NCI-H1930 (cell line): ENCODE measurements at places on chromosomes 3 and 15.

DNA sequence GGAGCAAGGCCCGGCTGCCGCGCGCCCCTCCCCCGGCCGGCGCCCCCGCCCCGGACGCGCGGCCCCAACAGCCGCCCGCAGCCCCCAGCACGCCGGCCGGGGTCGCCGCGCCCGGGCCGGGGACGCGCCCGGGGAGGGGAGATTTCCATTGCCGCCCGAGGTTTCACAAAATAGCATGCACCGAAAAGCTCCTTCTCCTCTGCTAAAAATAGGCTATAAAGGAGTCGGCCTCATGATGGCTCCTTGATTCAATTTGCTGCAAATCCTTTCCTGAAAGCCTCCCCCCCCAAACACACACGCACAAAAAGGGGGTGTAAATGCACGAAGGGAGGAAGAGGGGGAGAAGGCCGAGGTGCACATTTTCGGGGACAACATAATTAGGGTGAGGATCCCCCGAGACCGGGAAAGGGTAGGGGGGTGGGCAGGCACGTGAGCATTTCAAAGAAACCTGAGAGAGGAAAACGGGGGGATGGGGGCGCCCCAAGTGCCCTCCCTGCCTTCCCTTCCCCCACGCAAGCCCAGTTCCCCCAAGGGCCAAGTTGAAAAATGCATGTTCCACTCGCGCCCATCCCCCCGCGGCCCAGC lies 734 bp downstream of the TBL1XR1 start:
- DNase-seq: no peak

- no peak for DNase-seq
Measured at GRCh38 chr3:156488767-156489166, 66.2 kb downstream of the SSR3 start.

DNA sequence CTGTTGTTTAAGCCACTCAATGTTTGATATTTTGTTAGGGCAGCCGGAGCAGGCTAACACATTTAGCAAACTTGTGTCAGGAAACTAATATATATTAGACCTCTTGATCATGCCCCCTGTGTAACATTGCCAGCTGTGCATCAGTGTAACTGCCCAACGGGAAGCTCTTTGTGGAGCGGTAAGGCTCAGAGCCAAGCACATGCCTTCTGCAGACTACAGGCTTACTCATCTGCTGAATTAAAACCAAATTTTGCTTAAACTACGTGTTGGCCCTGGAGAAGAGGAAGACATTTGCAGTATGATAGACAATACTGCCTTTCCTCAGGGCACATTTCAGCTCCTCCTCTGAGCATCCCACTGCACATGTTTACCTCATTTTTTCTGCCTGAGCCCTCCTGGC lies 50.5 kb upstream of the KCNMB2 start:
- no peak for DNase-seq

DNA sequence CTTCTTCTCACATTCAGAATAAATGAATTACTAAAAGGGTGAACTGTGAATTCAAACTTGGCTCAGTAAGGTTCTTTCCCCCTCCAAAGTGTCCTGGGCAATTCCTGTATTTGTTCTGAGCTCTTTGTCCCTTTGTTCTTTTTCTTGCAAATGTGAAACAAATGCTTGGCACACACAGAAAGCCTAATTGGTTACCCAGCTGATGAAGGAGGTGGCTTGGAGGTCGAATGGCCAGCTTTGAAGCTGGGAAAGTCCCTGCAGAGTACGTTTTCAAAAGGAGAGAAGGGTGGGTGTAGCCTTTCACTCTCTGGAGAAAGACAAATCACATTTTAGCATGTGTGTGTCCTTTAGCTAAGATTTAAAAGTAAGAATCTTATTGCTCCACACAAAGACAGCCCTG lies 154.4 kb downstream of the PEX5L start:
- no peak for DNase-seq

DNA sequence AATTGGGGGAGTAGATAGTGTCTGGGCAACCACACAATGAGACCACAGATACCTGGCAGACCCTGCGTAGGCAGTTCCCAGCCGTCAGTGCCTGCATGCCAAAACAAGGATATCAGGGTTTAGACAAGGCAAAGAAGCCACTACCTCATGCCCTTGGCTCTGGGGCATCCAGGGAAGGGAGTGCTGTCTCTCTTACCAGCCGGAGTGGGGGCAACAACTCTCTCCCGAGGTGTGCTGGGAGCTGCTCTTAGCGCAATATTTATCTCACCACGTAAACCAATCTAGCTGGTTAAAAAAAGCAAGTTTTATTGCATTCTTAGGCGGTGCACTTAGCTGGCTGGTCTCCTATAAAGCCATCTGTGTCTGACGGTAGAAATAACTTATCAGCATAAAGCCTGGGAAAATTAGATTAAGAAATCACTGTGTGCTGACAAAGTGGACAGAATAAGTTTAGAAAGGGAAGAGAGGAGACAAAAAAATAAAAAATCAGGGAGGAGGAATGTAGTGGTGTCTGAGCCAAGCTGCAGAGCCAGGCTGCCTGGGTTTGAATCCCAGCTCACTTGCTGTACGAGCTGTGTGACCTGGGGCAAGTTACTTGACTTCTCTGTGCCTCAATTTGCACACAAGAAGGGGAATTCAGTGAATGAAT lies 273.2 kb downstream of the PDZRN3 start:
- no peak for DNase-seq

- no peak for DNase-seq
Measured at GRCh38 chr3:108017587-108017986, 73.2 kb downstream of the CD47 start.

- no peak for DNase-seq
Measured at GRCh38 chr3:159178209-159178897, 376.5 kb downstream of the MFSD1 start.

DNA sequence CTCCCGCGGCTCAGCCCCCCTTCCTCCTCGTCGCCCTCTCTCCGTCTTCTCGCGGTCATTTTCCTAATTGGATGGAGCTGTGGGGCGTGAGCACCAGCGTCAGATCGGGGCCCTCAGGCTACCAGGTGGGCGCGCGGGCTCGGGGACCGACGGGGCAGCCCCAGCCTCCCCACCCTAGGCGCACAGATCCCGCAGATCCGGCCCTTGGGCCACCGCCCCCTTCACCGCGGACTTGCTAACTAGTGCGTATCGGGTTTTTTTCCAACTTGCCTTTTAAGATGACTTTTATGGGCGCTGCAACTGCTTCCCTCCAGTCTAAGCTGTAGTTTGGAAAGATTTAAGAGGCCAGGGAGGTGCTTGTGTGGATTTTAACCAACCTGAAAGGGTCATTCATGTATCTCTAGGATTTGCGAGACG lies 1.3 kb downstream of the ZNF710 start:
- DNase-seq: no peak
